ENCODE measurements at places on chromosomes 1 and 21. TPM values are rescaled to one million over a fixed set of nuclear protein-coding genes. Genes with fewer than 3 reads are reported as not detected.

Gene GREM2
- total RNA-seq: 0.14 TPM

Gene ABCA4
- not detected for total RNA-seq

Gene KRTAP19-3
- total RNA-seq: not detected

Gene LYSMD1
- total RNA-seq: 5.0 TPM

Gene PPOX
- total RNA-seq: 30.3 TPM

Gene ZNF593OS
- not detected for total RNA-seq

Gene FASLG
- 195 TPM for total RNA-seq

Gene FCMR
- total RNA-seq: 6.8 TPM

Gene LCE3D
- total RNA-seq: not detected

Gene SMYD3
- 55.4 TPM for total RNA-seq

Gene CFHR4
- not detected for total RNA-seq

Gene PLD5
- not detected for total RNA-seq

Gene OLFML3
- 1.2 TPM for total RNA-seq

Gene TRIM45
- 1.6 TPM for total RNA-seq

Gene NIPAL3
- 28.1 TPM for total RNA-seq

Gene ACTL8
- total RNA-seq: not detected

Gene PAQR6
- 5.9 TPM for total RNA-seq

Gene CDC7
- 16.1 TPM for total RNA-seq

Gene NECTIN4
- not detected for total RNA-seq

Gene TEKT2
- total RNA-seq: not detected

Gene TTC39A
- 0.78 TPM for total RNA-seq

Gene PLA2G2F
- not detected for total RNA-seq

Gene ST6GALNAC5
- total RNA-seq: not detected

Gene PIAS3
- 31.1 TPM for total RNA-seq

Gene CYP4X1
- total RNA-seq: not detected

Gene C1orf159
- total RNA-seq: 37.1 TPM

Gene NCF2
- total RNA-seq: 20.5 TPM

Gene INTS11
- 204 TPM for total RNA-seq

Gene IFT25
- 61.8 TPM for total RNA-seq

Gene HPCA
- 0.38 TPM for total RNA-seq
